Stimulated activated CD8-positive, alpha-beta memory T cell treated with anti-CD3 and anti-CD28 coated beads, Interleukin-4, amount 100 ng/mL, for 1 hour (primary cell): ENCODE measurements at places on chromosomes 7 and 10.

DNA sequence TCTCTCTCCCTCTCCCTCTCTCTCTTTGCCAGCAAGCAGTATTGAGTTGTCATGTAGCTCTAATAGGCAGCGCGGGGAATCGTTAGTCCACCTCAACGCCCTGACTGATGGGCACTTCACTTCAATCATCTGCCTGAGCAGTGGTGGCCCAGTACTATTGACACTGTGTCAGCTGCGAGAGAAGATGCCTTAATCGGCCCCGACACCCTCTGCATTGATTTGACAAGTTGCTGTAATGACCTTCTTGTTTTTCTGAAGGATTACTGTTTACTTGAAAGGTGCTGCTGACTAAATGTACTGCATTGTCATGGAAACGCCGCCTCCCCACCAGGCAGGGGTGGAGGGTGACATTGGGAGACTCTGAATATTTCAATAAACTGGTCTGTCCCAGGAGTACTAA lies 913.8 kb downstream of the KCNMA1 start:
- no peak for DNase-seq

- no peak for DNase-seq
Observed at GRCh38 chr10:971150-971542, 17.1 kb upstream of the GTPBP4 start.

- no peak for DNase-seq
Observed at GRCh38 chr10:34565934-34566333, 249.2 kb downstream of the PARD3 start.

- DNase-seq: no peak
Observed at GRCh38 chr10:45673074-45673648, 589 bp upstream of the ZFAND4 start.

- DNase-seq: no peak
Observed at GRCh38 chr7:47225387-47226131, 356.4 kb downstream of the TNS3 start.
